ENCODE measurements at places on chromosomes 2 and 18.
A peak's percentile ranks its signal among the peaks of the same experiment; 100 is the strongest.

DNA sequence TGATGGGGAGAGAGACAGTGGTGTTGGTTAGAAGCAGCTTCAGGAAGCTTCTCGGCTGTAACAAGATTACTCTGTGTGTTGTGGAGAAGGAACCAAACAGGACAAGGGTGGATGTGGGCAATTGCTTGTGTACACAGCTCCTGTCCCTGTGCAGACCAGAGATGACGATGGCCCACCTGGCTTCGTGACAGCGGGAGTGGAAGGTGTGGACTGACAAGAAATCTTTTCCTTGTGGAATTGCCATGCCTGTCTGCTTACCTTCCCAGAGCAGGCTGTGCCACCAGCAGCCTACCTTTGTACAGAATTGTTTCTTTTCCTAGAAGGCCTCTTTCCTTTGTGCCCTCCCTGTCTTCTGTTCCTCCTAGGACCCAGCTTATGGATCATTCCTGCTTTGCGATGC, 93.8 kb downstream of the ITGB1BP1 start:
- no peak for DNase-seq

GRCh38 chr2:734496-734895, 57.3 kb upstream of the TMEM18 start:
- DNase-seq, result no peak

- DNase-seq, result peak; percentile 35
Observed at GRCh38 chr2:230347659-230348305, 20.8 kb downstream of the SP140L start.

DNA sequence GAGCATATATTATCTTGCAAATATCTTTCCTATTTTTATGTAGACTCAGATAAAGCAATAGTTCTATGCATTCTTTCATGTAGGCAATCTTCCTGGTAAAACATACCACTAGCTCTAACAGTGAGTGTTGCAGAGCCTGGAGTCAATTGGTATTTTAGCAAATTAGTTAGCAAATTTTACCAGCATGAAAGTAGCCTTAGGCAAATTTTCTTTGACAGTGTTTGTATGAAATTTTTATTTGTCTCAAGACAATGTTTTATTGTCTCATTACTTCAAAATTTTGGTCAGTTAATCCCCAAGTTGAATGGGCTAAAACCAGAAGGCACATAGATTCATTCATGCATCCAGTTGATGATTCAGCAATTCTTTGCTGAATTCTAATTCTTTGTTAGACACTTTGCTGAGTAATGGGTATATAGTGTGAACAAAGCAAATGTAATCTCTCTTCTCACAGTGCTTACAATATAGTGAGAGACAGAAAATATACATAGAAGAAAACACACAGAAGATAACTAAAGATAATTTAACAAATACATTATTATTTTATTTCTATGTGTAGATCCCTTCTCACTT, 27.1 kb downstream of the SLC38A11 start:
- DNase-seq, result no peak

DNA sequence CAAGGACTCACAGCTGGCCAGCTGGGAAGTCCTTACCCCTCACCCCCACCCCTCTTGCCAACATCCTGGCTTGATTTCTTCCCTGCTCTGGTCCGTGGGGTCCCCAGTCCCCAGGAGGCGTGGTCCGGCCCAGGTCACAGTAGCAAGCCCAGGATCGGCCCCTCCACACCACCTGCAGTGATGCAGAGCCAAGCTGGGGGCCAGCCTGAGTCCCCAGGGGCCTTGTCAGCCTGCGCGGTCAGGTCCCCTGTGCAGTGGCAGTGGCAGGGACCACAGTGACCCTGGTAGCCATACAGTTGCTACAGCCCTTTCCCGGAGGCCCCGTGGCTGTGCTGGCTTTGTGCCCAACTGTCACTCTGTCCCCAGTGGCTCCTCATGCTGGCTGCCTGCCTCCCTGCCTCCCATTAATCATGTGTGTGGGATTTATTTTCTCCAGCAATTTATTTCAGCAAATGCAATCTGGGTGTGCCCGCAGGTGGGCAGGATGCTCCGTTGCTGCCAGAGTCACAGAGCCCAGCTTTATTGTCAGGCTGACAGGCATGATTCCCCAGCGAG, 8.8 kb upstream of the PRSS56 start:
- DNase-seq, result no peak

Data from amniotic epithelial cell (primary cell).